Right atrium auricular region (tissue), 2 donors: ENCODE measurements at places on chromosomes 11 and 22. TPM values are rescaled to one million over a fixed set of nuclear protein-coding genes. Genes with fewer than 3 reads are reported as not detected.

Gene SMTNL1
- total RNA-seq, result not detected

DNA sequence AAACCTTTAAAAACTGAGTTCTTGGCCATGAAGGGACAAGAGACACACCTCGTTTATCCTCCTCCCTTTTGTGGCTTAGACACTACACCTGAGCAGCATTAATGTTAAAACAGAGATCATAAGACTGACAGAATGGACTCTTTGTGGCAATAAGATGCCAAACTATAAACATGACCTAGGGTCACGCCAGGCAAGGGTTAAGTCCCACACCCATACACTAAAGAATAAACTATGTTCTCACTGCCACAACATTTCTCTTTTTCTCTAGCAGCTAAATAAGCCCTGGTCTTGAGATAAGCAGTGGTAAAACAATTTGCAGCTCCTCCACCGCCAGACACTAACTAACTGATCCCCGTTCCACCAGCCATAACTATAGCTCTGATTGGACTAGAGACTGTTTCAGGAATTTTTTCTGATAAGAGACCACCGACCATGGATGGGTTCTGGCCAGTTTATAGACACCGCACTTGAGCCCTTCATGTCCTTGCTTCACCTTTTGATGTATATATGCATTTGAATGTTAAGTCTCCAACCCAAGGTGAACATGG is 4.9 kb upstream of the SLCO2B1 start:
- DNase-seq, result no peak

DNA sequence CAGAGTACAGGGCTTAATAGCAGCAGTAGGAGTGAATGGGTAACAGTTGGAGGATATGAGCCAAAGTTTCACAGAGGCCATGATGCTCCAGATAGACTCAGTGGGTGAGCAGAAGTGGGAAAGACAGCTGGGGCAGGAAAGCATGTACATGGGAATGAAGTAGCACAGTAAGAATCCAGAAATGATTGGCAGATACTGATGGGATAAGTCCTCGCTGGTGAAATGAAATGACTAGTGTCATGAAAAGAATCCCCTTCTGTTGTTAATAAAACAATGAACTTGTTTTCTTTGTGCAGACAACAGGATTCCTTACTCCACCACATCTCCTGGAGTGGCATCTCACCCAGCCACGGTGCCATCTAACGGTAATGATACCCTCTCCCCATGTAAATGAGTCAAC is 17.4 kb upstream of the PANX1 start:
- no peak for DNase-seq

DNA sequence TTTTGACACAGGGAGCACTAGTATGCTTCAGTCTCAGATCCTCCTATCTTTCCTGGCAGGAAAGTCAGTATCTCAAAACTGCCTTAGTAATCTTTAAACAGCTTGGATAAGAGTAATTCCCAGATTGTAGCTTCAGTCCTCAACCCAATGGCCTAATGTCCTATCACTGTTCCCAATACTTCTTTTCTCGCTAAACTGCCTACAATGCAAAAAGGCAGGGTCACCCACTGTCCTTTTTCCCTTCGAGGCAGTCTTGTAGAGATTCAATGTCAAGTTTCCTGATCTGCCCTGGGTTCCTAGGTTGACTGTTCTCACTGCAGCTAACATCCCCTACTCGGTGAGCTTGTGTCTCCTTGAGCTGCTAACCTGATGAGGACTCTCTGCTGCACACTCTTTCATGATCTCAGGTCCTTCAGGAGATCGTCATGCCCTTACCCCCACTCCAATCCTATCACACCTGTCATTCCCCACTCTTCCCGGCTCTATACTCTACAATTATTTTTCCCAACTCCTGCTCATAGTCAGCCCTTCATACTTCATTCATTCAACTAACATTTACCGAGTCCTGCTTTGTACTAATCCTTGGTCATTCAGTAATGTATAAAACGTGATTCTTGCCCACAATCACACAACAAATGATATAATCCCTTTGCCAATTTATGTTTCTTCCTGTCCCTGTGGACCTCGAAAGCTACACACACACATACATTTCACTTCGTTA is 904 bp downstream of the C2CD3 start:
- DNase-seq, result no peak

- DNase-seq, result peak; percentile 86
Observed at GRCh38 chr11:76770642-76771445, 12.3 kb upstream of the TSKU start.

Gene CHST1
- 2.7 TPM for total RNA-seq

DNA sequence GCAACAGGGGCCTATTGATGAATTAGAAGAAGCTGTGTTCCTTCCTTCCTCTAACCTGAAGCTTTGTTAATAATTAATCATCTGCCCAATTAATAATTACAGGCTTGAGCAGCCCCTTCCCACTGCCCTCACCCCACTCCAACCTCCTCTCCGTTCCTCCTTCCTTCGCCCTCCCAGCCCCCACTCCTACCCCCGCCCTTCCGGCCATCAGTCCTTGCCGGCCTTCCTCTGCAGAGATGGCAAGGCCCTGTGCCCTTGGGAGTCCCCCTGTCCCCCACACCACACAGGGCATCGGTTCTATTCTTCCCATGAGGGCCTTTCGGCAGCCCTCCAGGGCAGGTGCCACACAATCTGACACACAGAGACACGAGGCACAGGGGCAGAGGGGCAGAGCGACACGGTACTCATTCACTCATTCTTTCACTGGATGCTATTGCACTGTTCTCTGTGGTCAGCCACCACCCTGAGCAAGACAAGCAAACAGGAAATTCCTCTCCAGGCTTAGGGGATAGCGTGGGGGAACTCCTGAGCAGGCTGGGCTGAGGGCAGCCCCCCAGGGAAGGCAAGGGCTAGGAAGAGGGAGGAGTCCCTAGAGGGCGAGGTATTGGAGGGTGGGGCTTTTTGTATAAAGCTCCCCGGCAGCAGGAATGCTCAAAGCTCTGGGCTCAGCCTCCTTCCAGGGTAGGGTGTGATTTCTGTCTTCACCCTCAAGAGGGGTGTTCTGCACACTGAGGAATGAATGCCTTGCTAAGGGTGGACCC is 14.7 kb downstream of the MGAT3 start:
- no peak for DNase-seq

DNA sequence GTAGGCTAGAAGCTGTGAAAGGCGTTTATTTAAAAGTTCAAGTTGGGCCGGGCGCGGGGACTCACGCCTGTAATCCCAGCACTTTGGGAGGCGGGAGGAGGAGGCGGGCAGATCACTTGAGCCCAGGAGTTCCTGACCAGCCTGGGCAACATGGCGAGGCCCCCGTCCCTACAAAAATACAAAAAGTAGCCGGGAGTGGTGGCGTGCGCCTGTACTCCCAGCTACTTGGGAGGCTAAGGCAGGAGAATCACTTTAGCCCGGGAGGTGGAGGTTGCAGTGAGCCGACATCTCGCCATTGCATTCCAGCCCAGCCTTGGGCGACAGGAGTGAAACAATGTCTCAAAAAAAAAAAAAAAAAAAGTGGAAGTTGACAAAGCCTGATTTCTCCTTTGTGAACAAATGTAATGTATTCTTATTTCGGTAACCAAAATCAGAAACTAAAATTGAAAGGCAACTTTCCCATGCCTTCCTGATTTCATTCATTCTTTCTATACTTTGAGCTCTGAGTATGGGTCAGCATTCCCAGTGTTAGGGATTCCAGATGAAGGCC is 825 bp downstream of the PTPMT1 start:
- no peak for DNase-seq
